ENCODE measurements at places on chromosomes 7 and 10.

GRCh38 chr7:132499065-132499464 lies 77.2 kb downstream of the PLXNA4 start:
- DNase-seq: no peak

DNA sequence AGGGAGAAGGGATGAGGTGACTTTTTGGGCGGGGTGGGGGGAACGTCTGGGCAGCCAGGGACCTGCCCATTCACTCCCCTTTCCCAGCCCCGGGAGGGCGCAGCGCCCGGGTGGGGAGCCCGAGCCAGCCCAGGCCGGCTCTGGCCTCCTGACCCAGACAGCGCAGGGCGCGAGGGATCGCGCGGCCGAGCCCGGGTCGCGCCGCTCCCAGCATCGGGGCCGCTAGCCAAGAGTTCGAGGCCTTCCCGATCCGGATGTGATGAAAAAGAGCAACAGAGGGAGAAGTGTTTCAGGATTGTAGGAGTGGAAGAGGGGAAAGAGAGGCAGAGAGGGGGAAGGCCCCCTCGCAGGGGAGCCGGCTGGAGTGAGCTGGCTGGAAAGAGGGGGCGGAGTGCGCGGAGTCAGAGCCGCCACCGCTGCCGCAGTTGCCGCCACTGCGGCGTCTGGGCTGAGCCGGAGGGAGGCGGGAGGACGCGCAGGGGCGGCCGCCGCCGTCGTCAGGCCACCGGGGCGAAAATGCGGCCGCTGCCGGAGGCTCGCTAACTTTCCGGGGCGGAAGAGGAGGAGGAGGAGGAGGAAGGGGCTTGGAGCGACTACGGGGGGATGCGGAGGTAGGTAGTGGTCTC lies at the start of gene MDFIC:
Gene MDFIC, plus strand, starts transcription at position 69 of the 626 bp plus-strand sequence. CDS start 940 bp downstream, outside the sequence.
- peak; percentile 22 for DNase-seq

DNA sequence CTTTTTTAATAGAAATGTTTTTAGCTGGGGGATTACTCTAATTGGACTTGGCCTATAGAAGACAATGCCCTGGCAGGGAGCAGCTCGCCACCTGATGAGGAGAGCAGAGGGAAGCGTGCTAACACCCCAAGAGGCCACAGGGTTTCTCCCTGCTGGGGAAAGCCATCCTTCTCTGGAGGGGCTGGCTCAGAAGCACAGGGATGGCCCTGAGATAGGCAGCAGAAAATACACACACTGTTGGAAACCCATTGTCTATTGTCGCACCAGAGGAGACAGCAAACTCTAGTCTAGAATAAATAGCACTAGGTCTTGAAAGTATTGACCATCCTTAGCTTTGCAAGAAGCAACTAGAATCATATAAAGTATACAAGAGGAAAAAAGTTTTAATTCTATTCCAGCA lies 5.4 kb downstream of the COBL start:
- DNase-seq: no peak

GRCh38 chr10:15053061-15053460 lies 9.3 kb downstream of the OLAH start:
- no peak for DNase-seq

DNA sequence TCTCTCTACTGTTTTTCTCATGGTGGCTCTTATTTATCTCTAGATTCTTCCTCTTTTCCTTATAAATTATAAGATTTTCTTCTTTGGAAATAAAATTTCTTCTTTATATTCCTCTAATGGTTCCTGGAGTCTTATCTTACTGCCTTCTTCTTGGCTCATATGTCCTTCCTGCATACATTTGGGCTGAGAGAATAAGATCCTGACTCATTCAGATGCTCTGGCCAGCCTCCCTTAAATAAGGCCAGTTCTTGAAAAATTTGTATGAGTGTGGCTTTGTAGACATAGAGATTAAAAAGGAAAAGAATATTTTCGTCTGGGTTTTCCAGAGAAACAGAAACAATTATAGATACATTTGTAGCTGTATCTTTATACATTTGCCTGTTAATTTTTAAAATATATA lies 411.3 kb downstream of the KIF20B start:
- DNase-seq: no peak
